ENCODE measurements at places on chromosomes 4 and X.

DNA sequence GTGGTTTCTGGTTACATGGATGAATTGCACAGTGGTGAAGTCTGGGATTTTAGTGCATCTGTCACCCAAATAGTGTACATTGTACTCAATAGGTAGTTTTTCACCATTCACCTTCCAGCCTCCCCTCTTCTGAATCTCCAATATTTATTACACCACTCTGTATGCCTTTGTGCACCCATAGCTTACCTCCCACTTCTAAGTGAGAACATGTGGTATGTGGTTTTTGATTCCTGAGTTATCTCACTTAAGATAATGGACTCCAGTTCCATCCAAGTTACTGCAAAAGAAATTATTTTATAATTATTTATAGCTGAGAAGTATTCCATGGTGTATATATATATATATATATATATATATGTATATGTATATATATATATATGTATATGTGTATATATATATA lies 155.8 kb downstream of the HHIP start:
- no peak for DNase-seq

DNA sequence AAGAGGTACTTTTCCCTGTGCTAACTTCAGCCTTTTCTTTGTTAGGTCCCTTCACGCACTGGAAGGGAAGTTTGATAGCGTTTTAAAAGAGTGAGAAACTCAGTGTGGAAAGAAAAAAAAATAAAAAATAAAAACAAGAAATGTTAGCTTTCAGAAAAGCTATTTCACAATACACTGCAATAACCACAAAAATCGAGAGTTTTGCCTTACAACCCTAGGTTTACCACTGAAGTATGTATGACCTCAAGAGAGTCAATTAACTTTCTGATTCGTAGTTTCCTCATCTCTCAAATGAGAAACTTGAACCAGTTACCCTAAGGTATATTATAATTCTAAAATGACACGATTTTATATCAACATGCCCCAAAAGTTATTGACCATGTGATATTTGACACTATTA lies 93.9 kb upstream of the JADE1 start:
- no peak for DNase-seq

GRCh38 chr4:121654738-121655137 lies 42.0 kb downstream of the ANXA5 start:
- no peak for DNase-seq

GRCh38 chr4:106454581-106454980 lies 86.0 kb upstream of the GIMD1 start:
- DNase-seq: no peak

DNA sequence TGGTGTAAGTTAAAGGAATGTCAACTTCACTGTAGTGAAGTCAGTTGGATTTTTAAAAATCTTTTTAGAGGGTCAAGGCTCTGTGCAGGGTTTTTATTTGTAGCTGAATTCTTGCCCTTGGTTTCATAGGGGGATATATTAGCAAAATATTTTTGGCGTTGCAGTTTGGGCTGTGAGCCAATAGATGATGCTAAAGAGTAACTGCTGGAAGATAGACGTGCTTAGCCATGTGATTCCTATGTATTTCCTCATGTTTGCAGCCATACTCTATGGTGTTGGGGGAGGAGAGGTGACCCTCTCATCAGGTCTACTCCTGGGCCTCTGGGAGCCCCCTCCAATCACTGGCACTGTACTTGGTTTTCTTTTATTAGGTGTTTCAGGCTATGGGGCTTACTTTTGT lies 246.7 kb upstream of the ARHGAP24 start:
- DNase-seq: no peak

- DNase-seq: no peak
These were observed 4.2 kb upstream of the OTUD5 start for GRCh38 chrX:48961585-48962091.

GRCh38 chr4:25051534-25051933 lies 20.8 kb upstream of the LGI2 start:
- DNase-seq: no peak

DNA sequence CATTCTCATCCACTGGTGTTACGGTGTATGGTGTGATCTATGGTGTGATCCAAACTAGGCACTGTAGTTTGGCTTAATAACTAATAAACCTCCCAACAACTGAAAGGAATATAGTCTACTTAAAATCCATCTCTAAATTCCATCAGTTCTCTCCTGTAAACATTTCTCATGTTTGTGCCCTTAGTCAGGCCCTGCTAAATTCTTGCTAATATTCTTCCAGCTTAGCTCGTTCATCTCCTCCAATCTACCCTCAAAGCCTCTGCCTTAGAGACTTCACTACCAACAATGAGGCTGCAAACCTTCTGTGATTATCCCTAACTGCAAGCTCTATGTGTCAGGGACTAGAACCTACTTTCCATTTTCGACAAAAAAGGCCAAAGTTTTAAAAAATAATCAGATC lies 28.1 kb downstream of the ZAR1 start:
- no peak for DNase-seq

DNA sequence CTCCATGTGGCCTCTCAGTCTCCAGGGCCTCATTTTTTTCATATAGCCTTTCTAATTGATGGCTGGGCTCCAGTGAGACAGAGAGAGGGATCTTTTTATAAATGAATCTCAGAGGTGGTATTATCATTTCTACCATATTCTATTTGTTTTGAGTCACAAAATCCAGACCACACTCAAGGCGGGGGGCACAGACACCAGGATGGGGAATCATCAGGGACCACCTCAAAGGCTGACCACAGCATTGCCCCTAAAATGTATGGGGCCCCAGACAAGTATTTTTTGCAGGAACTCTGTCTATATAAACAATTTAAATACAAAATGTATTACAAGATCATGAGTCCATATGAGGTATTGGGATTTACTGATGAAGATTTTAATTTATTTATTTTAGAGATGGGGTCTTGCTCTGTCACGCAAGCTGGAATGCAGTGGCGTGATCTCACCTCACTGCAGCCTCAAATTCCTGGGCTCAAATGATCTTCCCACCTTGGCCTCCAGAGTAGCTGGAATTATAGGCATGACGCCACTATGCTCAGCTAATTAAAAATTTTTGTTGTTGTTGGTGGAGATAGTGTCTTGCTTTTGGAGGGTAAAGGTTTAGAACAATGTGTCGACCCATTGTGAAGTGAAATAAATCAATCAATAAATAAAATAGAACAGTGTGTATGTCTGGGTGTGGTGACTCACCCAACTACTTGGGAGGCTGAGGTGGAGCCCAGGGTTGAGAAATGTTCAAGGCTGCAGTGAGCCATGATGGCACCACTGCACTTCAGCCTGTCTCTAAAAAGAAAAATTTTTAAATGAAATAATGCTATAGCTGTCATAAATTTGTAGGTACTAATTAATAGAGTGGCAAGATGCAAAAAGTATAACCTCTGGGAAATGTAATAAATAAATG lies 29.4 kb downstream of the WDR13 start:
- DNase-seq: no peak

GRCh38 chr4:87530868-87531267 lies 1.7 kb upstream of the SPARCL1 start:
- no peak for DNase-seq

- no peak for DNase-seq
These were observed 27.7 kb downstream of the CHST7 start for GRCh38 chrX:46601283-46601682.
